ENCODE measurements at places on chromosomes 5 and 9.

GRCh38 chr9:27351438-27351837, 54.5 kb upstream of the EQTN start:
- DNase-seq = no peak

DNA sequence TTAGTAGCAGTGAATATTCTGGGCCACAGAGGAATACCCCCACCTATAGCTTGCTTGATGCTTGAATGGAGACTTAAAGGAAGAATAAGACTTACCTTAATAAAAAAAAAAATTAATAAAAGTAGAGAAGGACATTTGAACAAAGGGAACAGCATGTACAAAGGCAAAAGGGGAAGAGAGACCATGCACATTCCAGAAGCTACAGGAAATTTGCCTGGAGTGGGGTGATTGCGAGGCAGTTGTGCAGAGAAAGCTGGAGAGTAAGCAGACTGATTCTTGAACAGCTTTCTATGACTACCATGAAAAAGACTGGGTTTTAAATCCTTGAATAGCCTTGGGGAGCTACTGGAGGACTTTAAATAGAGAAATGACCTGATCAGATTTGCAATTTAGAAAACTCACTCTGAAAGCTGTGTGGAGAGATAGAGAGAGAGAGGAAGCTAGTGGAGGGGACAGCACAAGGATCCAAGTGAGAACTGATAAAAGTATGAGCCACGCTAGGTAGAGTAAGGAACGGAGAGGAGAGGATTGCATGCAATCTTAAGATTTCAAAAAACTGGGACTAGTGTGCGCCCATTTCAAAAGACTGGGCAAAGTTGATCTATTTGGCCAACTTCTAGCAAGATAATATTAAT, 12.5 kb upstream of the SSBP2 start:
- DNase-seq = no peak

DNA sequence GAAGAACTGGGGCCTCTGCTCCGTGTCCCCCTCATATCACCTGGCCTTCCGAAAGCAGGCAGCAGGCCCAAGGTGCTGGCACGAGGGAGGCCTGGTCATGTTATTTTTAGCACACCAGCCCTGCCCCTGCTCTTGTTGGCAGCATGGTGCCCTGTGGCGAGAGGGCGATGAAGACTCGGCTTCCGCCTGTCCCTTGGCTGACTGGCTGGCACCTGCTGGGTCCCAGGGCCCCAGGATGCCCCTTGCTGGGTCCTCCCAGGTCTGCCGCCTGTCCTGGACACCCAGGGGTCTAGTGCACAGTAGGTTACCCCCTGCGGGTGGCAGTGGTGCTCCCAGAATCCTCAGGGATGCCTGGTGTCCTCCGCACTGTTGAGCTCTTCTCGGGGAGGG, 77.0 kb downstream of the RXRA start:
- DNase-seq = no peak

DNA sequence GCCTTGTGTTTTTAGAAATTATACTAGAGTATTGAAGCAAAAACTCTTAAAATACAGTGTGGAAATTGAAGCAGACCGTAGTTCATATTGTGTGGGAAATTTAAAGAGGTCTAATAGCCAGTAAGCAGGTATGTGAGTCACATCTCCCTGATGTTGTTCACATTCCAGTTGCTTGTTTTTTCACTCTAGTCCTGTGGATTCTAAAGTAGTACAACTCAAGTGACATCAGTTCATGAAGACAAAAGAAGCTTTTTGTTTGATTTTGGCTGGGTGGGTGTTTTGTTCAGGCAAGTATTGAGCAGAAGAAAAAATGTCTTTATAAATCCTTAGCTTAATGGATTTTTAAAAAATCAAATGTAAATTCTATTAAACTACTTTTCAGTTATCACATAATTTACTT, 216.2 kb downstream of the MAN2A1 start:
- DNase-seq = no peak

DNA sequence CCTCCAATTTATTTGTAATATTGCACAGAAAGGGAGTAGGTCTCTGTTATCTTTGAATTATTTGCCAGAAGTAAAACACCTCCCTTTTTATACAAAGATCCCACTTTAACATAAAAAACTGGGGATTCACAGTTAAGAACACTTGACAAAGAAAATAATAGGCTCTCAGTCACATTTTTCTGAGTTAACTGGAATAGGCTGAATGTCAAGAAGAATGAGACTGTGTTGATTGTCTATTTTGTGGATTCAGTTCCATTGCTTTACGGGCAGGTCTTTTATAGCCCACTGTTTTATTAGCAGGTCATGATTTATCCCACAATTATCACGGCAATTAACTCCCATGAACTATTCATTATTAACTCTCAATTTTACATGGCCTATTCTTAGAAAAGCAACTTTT, 427.4 kb downstream of the CTNND2 start:
- no peak for DNase-seq

GRCh38 chr9:99023831-99024230, 80.1 kb downstream of the COL15A1 start:
- DNase-seq = no peak

GRCh38 chr5:170573660-170574059, 69.8 kb downstream of the KCNIP1 start:
- no peak for DNase-seq

DNA sequence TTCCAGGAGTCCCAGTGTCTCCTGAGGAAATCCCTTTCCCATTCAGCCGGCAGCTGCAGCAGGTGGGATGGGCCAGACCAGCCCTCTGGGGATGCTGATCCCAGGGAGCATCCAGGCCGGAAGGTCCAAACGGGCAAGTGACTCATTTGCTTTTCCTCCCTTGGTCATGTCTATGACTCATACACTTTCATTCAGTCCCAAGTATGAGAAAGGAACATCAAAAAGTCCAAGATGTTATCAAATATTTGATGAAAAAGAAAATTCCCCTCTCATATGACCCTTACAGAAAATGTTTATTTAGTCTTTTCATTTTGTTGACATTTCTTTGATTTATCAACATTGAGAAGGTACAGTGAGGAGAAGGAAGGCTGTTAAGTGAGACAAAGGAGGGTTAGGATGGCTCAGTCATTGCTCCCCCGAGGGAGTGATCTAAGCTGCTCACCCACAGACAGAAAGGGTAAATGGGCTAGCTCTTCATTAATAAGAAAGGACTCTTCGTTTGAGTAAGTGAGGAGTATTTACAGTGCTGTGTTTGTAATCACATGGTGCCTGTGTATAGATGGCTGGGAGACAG, 117.6 kb upstream of the ANKRD55 start:
- DNase-seq = no peak

- DNase-seq = no peak
These were observed 8.0 kb upstream of the HNRNPAB start for GRCh38 chr5:178196281-178196812.

GRCh38 chr9:134066913-134067851, 644 bp downstream of the BRD3 start:
- DNase-seq = no peak

DNA sequence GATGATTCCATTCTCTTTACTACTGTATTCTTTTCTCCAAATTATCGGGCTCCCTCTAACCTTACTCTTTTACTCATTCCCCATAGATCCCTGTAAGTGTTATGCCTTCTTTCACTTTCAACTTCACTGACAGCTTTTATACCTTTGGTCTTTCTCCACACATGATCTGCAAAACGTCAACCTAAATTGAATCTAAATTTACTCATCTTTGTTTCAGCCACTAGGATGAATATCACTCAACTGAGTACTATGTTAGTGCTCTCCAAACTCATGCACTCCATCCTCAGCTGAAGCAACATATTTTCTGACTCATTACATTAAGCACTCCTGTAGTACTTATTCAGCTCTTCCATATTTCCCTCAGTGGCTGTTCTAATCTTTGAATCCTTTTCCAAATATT, 133.4 kb downstream of the ADAMTS19 start:
- DNase-seq = no peak

DNA sequence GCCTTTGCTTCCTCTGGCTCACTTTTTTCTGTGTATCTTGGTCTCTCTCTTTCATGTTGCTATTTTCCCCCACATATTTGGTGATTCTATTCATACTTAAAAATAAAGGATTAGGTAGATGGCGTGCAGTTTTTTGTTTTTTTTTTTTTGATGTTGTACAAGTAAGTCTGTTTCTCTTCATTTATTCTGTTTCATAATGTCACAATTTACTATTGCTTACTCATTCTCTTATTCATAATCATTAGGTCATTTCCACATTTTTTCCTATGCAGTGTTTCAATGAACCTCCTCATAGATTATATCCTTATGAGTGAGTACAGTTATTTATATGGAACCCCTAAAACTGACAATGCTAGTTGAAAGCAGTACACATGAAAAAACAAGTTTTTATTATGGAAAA, 136.3 kb downstream of the APBA1 start:
- DNase-seq = no peak

DNA sequence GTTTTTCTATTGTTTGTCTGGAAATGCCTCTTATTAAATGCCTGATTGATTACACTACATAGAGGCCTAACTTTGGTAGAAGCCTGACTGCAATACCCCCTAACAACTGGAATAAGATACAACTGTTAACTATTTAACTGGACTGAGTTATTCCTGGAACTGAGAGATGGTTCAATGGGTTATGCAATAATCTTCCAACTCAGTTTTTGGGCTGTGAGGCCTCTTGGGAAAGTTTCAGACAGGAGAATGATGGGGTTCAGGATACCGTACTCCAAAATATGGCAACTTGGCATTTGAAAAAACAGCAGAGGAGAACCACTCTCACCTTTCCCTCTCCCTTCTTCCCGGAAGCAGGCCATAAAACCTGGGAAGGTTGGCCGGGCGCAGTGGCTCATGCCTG, 19.2 kb upstream of the PCDH1 start:
- DNase-seq = no peak

DNA sequence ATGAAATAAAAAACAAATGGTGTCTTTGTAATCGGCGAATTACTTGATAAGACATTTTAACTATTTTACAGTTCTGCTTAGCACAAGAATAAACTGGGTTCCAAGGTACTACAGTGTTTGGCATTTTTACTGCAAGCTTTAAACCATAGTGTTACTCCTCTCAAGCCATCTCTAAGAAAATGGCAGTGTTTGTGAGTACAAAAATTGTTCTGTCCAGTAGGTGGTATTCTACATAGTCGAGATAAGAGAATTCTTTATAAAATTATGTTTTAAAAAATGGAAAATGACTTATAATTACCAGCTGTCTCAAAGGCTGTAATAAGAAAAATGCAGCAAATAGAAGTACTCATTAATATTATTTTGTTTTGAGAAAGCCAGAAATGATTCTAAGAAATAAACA, 3.2 kb downstream of the SMIM15 start:
- DNase-seq = no peak

- DNase-seq = no peak
These were observed 940 bp upstream of the CAMK4 start for GRCh38 chr5:111223101-111223786.

GRCh38 chr5:179397516-179397915, 52.3 kb upstream of the ADAMTS2 start:
- no peak for DNase-seq

- DNase-seq = no peak
These were observed 99.7 kb downstream of the ST8SIA4 start for GRCh38 chr5:100803397-100803796.

DNA sequence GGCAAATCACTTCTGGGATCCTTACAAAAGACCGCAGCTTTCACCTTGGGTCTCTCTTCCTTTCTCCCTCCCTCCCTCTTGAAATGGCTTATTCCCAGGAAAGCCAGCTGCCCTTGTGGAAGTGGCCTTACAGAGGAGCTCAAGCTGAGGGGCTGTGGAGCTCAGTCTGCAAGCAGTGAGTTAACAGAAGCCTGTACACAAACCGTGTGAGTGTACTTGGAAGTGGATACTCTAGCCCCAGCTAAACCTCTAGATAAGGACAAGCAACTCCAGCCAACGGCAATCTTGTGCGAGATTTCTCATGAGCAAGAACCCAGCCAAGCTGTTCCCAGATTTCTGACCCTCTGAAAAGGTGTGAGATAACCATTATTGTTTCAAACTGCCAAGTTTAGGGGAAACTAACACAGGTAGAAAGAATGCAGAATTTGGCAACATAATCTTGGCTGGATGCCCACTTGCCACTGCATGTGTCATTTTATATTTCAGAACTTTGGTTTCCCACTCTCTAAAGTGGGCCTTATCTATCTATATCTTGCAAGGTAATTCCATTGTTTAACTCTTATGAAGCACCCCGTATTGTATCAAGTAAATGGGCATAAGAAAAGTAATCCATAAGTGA, 85.6 kb downstream of the CDH18 start:
- no peak for DNase-seq

- no peak for DNase-seq
These were observed 61.2 kb downstream of the F2RL2 start for GRCh38 chr5:76561959-76562358.

- no peak for DNase-seq
These were observed 586 bp upstream of the PDZD2 start for GRCh38 chr5:31638345-31638744.

DNA sequence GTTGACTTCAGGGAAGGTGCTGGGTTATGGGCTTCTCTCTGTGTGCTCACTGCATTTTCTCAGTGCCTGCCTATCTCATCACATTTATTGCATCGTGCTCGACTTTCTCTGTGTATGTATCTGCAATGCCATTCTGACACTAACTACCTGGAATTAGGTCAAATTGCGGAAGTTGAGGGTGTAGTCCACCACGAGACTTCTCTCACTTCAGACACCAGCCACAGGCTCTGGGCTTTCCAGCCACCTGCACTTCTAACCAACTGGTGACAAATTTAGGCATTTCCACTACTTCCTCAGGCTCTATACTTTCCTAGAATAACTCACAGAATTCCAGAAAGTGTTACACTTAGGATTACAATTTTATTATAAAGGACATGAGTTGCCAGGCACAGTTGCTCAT, 188.6 kb upstream of the ZNF608 start:
- no peak for DNase-seq

DNA sequence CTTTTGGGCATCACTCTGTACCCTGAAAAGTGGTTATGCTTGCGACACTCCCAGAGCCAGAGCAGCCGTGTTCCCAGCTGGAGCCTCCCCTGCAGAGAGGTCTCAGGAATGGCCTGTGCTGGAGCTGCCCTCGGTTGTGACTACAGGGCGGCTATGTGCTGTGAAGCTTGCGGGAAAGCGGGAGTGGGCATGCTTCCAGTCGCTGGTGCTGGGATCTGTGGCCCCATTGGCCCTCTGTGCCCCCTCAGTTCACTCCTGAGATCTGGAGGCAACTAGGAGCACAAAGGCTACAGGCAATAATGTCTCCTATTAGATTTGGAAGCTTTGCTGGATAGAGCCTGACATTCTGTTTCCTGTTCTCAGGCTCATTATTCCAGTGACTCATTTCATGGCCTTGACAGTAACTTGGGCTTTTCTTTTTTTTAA, 56.9 kb downstream of the GPR107 start:
- no peak for DNase-seq

- no peak for DNase-seq
These were observed 26.7 kb upstream of the SUSD3 start for GRCh38 chr9:93031629-93032430.

GRCh38 chr5:178808886-178809285, 50.9 kb upstream of the ZNF354B start:
- no peak for DNase-seq

DNA sequence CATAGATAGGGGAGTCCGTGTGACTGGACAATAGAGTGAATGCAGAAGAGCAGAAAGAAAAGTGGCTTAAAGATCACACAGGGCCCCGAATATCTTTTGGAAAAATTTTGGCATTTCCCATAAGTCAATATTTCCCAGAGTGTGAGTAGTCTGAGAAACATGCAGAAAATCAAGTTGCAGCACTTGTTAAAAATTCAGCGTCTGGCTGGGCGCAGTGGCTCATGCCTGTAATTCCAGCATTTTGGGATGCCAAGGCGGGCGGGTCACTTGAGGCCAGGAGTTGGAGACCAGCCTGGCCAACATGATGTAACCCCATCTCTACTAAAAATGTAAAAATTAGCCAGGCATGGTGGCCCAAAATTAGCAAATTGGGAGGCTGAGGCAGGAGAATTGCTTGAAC, 227.0 kb downstream of the DRD1 start:
- no peak for DNase-seq

GRCh38 chr5:73412597-73412988, 36.0 kb downstream of the FOXD1 start:
- no peak for DNase-seq
